ENCODE measurements at places on chromosomes 3 and 15.
A peak's percentile ranks its signal among the peaks of the same experiment; 100 is the strongest.

DNA sequence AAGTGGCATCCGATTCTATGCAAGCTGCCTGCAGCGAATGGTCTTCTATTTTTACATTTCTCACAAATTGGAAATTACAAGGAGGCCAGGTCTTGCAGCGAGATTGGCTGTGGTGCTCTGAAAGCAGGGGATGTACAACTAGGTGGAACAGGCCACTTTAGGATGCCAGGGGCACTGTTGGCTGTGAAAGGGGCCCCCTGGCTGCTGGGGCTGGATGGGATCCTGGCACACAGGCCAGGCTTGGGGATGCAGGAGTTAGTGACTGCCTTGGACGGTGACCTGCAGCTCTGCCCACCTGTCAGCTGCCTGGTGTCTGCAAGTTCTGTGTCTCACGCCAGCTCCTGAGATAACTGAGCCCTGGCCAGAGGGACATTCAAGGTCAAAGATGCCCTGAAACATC, 4.6 kb downstream of the SLC6A1 start:
- H3K36me3 ChIP-seq, result no peaks in the 10 kb centered on the region
- no peaks in the 10 kb centered on the region for H3K4me1 ChIP-seq
- H3K27ac ChIP-seq, result no peak overlapping the region
- DNase-seq, result no peak
- H3K4me3 ChIP-seq, result no peak overlapping the region

DNA sequence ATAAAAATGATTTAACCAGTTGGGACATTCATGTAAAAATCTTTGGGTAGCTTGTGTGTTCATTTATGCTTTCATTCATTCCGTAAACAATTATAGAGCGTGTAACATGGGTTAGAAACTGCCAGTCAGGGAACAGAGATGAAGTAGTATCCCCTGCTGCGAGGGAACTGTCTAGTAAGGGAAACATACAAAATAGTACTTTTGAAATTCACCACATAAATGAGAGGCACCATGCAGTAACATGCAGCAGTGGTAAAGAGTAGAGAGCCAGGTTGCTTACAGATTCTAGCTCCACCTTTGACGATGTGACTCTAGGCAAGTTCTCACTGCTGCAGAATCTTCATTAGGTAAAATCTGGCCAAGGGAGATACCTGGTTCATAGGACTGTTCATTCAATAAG, 938 bp downstream of the DZIP3 start:
- no peak for DNase-seq
- H3K4me1 ChIP-seq, result peaks cover 18% of the 10 kb centered on the region
- H3K27ac ChIP-seq, result peak overlapping the region; percentile 100
- peak overlapping the region; percentile 98 for H3K4me3 ChIP-seq
- H3K36me3 ChIP-seq, result no peaks in the 10 kb centered on the region

- peaks cover 6% of the 10 kb centered on the region for H3K36me3 ChIP-seq
- no peak for DNase-seq
- no peak overlapping the region for H3K27ac ChIP-seq
Measured at GRCh38 chr15:59176653-59177316, 29.9 kb upstream of the LDHAL6B start.

DNA sequence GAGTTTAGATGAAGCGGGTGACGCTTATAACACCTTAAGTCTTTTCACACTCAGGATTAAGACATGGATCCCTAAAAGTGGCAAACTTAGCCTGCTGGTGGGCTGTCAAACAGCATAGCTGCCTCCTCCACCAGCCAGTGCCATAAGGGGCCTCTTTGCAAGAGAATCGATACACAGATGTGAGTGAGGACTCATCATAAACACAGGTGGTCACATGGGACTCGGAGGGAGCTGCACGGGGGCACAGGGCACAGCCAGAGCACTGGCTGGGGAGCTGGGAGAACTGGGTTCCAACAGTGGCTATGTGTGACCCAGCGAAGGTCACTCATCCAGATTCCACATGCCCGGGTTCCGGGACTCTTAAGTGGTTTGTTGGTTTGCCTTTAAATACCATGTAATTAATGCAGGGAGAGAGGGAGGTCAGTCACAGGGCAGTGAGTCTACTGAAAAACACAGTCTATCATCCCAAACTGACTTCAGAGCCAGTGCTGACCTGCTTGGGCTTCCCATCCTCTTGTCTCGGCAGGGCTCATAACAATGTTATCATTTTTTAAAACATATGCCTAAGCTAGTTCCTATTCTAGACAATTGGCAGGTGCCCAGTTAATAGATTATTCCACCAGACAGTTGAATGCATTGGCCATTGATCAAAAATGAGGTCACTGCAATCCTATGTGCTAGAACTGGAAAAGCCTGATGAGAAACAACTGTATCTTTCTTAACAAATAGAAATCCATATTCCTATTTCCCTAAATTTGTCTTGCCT, 51.8 kb downstream of the SLC12A8 start:
- no peaks in the 10 kb centered on the region for H3K4me1 ChIP-seq
- H3K27me3 ChIP-seq, result peaks cover 5% of the 10 kb centered on the region
- no peak for DNase-seq
- no peak overlapping the region for H3K27ac ChIP-seq

DNA sequence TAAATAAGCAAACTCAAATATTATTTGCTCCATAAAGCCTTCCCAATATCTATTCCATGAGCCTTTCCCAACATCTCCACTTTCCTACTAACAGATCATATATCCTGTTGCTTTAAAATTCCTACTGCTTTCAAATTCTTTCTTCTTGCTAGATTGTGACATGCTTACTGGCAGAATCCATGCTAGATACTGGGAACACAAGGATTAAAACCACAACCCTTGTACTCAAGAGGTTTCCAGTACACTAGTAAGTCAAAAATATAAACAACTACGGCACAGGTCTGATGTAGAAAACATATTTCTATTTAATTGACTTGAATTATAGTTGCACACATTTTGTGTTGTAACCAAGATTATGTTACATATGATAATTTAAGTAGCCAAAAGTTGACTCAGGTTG, 275.0 kb downstream of the ZBTB20 start:
- no peaks in the 10 kb centered on the region for H3K27me3 ChIP-seq
- DNase-seq, result no peak
- peaks cover 13% of the 10 kb centered on the region for H3K4me1 ChIP-seq

DNA sequence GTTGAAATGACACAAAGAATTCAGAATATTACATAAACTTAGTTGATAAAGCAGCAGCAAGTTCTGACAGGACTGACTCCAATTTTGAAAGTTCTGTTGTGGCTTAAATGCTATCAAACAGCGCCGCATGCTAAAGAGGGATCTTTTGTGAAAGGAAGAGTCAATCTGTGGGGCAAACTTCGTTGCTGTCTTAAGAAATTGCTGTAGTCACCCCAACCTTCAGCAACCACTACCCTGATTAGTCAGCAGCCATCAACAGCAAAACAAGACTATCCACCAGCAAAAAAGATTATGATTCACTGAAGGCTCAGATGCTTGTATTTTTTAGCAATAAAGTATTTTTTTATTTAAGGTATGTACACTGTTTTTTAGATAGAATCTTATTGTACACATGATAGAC, 14.2 kb downstream of the CRBN start:
- peaks cover 45% of the 10 kb centered on the region for H3K36me3 ChIP-seq
- peak overlapping the region; percentile 55 for H3K4me3 ChIP-seq
- no peaks in the 10 kb centered on the region for H3K27me3 ChIP-seq

- no peak for DNase-seq
- no peak overlapping the region for H3K4me3 ChIP-seq
Measured at GRCh38 chr3:179896507-179896906, 140.2 kb downstream of the PEX5L start.

DNA sequence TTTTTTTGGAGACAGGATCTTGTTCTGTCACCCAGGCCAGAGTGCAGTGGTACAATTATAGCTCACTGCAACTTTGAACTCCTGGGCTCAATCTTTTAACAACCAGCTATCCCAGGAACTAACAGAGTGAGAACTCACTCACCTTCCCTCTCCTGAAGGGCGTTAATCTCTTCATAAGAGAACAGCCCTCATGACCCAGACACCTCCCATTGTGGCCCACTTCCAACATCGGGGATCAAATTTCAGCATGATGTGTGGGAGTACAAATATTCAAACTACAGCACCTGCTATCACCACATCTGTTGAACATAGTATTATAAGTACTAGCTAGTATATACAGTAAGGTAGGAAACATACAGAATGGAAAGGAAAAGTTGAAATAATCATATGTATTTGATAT, 132.5 kb downstream of the DOCK3 start:
- no peaks in the 10 kb centered on the region for H3K4me1 ChIP-seq
- no peak for DNase-seq
- H3K27ac ChIP-seq, result no peak overlapping the region
- H3K36me3 ChIP-seq, result peaks cover 14% of the 10 kb centered on the region
- peaks cover 2% of the 10 kb centered on the region for H3K27me3 ChIP-seq

GRCh38 chr15:63252292-63252691, 25.1 kb upstream of the APH1B start:
- peaks cover 31% of the 10 kb centered on the region for H3K4me1 ChIP-seq
- peak overlapping the region; percentile 47 for H3K27ac ChIP-seq
- DNase-seq, result no peak
- peaks cover 9% of the 10 kb centered on the region for H3K36me3 ChIP-seq
- no peak overlapping the region for H3K4me3 ChIP-seq
- no peaks in the 10 kb centered on the region for H3K27me3 ChIP-seq

- H3K4me1 ChIP-seq, result no peaks in the 10 kb centered on the region
- H3K36me3 ChIP-seq, result no peaks in the 10 kb centered on the region
- H3K27ac ChIP-seq, result no peak overlapping the region
- peaks cover 9% of the 10 kb centered on the region for H3K27me3 ChIP-seq
Measured at GRCh38 chr15:69039516-69040225, 25.2 kb downstream of the NOX5 start.

DNA sequence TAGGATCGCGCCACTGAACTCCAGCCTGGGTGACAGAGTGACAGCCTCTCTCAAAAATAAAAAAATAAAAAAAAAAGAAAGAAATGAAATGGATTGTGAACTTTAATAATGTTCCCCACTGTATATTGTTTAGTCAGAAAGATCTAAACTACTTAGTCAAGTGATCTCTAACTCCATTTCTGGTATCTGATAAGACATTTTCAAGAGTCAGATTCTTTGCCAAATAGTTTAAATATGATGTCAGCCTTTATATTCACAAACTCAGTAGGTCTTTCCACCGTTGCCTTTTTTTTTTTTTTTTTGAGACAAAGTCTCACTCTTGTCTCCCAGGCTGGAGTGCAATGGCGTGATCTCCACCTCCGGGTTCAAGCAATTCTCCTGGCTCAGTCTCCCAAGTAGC, 29.0 kb upstream of the OSBPL11 start:
- no peak overlapping the region for H3K4me3 ChIP-seq
- no peak overlapping the region for H3K27ac ChIP-seq
- H3K36me3 ChIP-seq, result no peaks in the 10 kb centered on the region
- peaks cover 21% of the 10 kb centered on the region for H3K27me3 ChIP-seq
- no peaks in the 10 kb centered on the region for H3K4me1 ChIP-seq
- no peak for DNase-seq

DNA sequence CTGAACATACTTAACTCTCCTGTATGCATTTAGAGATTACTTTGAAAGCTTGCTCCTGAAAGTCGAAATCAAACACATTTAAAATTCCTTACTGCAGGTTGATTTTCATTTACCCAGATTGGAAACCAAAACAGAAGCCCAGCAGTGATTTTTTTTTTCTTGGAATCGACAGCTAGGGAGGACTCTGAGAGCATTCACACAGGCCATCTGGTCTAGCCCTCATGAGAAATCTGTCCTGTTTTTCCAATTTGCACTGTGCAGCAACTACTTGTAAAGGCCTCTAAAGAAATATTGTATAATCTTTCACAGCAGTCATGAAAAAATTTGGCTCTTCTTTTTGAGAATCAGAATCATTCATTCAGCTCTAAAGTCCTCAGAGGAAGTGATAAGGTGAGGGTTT, 179.2 kb downstream of the KCNAB1 start:
- DNase-seq, result no peak
- no peak overlapping the region for H3K27ac ChIP-seq
- H3K36me3 ChIP-seq, result no peaks in the 10 kb centered on the region
- H3K27me3 ChIP-seq, result peaks cover 23% of the 10 kb centered on the region

DNA sequence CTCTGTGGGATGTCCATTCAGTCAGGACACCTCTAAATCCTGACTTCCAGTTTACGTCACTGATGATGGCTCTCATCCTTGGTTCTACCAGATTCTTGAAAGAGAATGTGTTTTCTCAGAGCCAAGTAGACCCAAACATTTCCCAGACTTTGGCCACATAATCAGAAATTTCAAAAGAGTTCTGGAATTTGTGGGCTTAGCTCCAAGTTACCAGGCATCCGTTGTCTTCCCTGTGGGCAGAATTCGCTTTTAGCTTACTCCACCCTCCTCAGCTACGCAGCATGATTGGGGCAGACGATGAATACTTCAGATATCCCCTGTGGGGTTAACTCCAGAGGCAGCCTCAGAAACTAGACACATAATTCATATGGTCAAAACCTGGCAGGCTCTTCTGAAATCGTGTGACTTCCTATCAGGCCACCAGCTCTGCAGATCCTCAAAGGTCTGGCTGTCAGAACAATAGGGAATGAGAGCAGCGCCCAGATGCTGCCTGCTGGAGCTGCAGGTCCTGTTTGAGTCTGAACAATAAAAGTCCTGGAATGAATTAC, 30.6 kb downstream of the CRTC3 start:
- no peak overlapping the region for H3K4me3 ChIP-seq
- no peaks in the 10 kb centered on the region for H3K36me3 ChIP-seq
- no peaks in the 10 kb centered on the region for H3K27me3 ChIP-seq
- peak overlapping the region; percentile 21 for H3K27ac ChIP-seq

GRCh38 chr15:80576519-80577090, 118.5 kb upstream of the ABHD17C start:
- H3K4me3 ChIP-seq, result no peak overlapping the region
- no peak for DNase-seq
- H3K27ac ChIP-seq, result no peak overlapping the region
- peaks cover 4% of the 10 kb centered on the region for H3K27me3 ChIP-seq

- H3K27me3 ChIP-seq, result no peaks in the 10 kb centered on the region
- H3K4me3 ChIP-seq, result no peak overlapping the region
- H3K36me3 ChIP-seq, result no peaks in the 10 kb centered on the region
- DNase-seq, result no peak
- no peak overlapping the region for H3K27ac ChIP-seq
- peaks cover 21% of the 10 kb centered on the region for H3K4me1 ChIP-seq
Measured at GRCh38 chr15:58288592-58288991, 143.2 kb upstream of the LIPC start.

DNA sequence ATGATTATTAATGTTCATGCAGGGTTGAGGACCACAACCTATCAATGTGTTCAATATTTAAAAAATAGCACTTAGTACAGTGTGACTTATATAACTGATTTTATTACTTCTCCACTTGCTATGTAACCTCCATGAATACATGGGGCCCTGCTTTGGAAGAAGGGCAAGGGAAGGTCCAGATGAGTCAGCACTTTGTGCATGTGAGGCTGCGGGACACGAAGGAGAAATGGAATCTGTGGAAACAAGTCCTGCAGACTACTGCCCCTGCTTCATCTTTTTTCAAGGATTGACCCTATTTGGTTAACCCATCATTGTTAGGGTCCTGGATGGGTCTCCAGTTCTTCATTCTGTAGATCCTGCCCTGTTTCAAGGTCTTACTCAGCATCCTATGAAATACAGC, 1.6 kb downstream of the NXPE3 start:
- no peaks in the 10 kb centered on the region for H3K27me3 ChIP-seq
- H3K27ac ChIP-seq, result no peak overlapping the region
- peaks cover 35% of the 10 kb centered on the region for H3K4me1 ChIP-seq

DNA sequence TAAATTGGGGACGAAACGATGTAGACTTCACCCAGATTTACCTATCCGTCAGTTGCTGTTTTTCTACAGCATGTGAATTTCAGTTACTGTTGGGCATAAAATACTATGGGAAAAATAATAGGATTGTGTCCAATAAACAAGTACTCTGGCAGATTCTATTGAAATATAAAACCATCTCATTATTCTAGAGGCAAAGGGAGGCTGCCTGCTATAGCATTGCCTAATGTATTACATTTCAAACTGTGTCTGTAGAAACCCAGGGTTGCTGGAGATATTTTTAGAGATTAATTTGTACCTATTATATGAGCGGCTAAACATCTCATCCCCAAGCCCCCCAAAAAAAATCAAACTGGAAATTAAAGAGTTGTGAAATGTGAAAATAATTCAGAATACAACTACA, 159.6 kb upstream of the IL12A start:
- DNase-seq, result no peak
- H3K36me3 ChIP-seq, result no peaks in the 10 kb centered on the region
- H3K4me3 ChIP-seq, result no peak overlapping the region
